ENCODE measurements at places on chromosomes 3 and 15.

GRCh38 chr3:141462176-141462859 is 24.5 kb upstream of the RASA2 start:
- DNase-seq: no peak

GRCh38 chr15:38642689-38643270 is 78.2 kb upstream of the RASGRP1 start:
- no peak for DNase-seq

- DNase-seq: peak; percentile 32
Measured at GRCh38 chr3:179148616-179149405, 654 bp downstream of the PIK3CA start.

DNA sequence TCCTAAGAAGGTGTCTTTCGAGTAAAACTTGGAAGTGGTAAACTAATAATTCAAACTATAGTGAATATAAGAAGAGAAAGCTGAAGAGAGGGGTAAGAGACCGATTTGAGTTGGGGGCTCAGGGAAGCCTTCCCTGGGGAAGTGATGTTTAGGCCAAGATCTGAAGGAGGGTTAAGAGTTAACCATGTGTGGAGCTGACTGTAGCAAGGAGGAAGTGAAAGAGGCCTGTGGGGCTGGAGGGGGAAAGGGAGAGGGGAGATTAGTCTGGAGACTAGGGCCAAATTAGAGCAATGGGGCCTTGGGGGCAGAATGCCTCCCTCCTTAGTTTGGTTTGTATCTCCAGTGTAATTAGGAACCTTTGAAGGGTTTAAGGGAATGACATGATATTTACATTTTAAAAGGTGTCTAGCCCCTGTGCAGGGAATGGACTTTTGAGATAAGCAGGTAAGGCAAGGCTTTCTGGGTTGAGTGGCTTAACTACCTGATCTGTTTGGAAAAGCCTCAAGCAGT is 2.2 kb downstream of the ZNF592 start:
- no peak for DNase-seq
